Hematopoietic multipotent progenitor cell (in vitro differentiated cells): ENCODE measurements at places on chromosomes 7 and 10.
A peak's percentile ranks its signal among the peaks of the same experiment; 100 is the strongest.

DNA sequence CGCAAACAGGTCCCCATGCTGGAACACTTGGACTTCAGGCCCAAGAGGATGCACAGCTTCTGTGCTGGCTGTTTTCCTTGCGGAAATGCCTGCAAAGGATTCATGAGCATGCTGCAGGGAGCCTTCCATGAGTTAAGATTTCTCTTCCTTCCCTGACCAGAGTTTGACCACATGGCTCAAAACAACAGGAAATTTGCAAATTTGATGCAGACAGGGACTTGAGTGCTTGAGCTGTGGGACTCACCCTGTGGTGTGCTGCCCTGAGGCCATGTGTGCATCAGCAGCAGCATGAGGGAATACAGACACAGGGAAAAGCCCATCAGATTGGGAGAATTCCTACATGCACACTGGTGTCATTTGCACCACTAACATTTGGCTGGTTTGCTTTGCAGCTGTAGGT is 195.4 kb downstream of the CDC14C start:
- DNase-seq = no peak

DNA sequence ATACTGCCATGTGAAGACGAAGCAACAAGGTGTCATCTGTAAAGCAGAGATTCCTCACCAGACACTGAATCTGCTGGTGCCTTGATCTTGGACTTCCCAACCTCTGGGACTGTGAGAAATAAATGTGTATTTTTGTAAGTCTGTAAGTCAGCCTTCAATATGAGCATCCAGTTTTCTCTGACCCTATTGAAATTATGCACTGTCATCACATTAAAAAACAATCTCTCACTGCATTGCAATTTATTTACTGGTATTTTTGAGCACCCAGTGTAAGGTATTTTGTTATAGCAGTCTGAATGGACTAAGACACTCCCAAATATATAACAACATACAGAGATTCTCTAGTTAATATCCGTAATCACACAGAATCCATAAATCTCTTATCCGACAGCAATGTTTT is 77.5 kb upstream of the CDK6 start:
- DNase-seq = no peak

DNA sequence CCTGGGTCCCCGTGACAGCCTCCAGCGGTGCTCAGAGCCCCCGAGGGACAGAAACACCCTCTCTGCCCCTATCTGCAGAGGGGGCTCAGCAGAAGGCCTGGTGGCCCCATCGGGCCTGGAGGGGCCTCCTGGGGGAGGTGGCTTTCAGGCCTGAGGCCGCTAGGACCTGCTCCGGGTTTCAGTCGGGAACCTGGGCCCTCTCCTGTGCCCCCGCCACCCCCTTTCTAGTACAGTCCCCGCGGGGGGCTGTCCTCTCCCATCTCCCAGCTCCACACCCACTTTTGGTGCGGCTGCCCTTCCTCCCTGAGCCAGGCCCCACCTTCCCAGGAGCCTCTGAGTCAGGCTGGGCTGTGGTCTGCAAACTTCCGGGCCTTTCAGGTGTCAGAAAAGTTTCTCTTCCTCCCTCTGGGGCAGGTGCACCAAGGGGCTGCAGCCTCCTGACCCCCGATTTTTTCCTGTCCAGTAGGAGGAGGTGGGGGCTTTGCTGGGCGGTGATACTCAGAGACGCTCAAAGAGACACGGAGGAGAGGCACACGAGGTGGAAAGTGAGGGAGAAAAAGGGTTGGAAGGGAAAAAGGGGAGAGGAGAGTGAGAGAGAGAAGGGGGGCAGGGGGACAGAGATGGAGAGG is 692 bp downstream of the CARD11 start:
- DNase-seq = peak; percentile 60

- DNase-seq = peak; percentile 16
Observed at GRCh38 chr10:13271552-13272163, 28.2 kb downstream of the PHYH start.

DNA sequence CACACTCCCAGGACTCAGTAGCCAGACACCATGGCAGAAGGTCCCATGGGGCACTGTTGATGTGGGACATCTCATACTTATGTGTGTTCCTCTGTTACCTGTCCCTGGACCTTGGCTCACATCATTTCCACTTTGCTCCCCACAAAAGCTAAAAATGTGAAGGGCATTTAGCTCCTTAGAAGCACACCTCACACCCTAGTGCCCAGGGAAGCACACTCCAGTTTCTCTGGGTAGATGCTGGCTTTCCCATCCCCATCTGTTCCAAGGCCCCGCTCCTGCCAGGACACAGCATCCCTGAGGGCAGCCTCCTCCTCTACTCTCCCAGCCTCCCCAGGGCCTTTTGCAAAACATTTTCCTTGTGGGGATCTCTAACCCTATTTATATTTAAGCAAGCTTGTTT is 572.4 kb upstream of the MGMT start:
- DNase-seq = no peak

DNA sequence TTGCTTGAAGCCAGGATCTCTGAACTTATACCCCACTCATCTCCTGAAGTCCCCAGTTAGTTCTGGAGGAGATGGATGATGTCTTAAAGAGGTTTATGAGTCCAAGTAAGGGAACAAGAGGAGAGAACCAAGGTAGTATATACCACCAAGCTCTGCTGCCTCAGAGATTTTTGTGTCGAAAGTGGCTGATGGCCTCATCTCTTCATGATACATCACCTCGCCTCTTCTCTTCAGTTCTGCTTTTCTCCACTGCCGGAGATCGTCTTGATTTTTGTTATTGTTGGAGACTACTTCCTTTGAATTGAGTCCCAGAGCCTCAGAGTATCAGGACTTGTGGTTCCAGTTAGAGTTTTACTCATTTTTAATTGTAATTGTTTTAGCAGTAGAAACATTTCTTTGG is 1.9 kb downstream of the VTI1A start:
- no peak for DNase-seq
